Activated gamma-delta T cell treated with Interleukin-2 at 50 U/mL for 16 hours (primary cell): ENCODE measurements at places on chromosomes 16 and 17.

DNA sequence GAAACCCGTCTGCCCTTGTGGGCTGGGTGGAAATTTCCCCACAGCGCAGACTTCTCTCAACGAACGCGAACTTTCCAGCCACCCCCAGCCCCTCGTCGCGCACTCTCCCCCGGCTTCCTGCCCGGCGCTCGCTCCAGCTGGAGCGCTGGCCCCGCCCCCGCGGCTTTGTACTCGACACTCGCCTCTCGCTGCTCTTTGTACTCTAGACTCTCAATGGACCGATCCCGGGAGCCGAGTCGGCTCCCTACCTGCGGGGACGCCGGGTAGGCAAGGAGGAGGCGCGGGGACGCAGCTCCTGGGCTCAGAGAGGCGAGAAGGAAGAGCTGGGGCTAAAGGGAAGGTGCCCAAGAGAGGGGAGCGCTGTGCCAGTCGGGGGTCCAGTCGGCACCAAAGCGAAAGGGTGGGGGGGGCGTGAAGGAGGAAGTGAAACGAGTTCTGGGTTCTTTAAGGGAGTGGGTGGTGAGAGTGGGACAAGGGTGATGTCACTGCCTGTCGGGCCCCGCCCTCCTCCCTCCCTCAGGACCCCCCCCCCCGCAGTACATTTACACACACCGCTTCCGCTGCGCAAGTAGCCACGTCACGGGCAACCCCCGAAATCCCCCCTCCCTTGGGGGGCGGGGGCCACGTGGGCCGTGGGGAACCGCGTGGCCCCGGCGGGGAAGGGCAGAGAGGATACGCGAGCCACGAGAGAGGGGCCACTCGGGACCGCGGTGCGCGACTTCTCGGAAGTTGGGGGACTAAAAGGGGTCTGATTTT lies 9.7 kb downstream of the KDM6B start:
- DNase-seq: peak; percentile 86

GRCh38 chr17:76136276-76137000 lies 4.6 kb downstream of the FOXJ1 start:
- DNase-seq: no peak

- DNase-seq: no peak
Measured at GRCh38 chr17:59345476-59345875, 14.0 kb downstream of the YPEL2 start.

DNA sequence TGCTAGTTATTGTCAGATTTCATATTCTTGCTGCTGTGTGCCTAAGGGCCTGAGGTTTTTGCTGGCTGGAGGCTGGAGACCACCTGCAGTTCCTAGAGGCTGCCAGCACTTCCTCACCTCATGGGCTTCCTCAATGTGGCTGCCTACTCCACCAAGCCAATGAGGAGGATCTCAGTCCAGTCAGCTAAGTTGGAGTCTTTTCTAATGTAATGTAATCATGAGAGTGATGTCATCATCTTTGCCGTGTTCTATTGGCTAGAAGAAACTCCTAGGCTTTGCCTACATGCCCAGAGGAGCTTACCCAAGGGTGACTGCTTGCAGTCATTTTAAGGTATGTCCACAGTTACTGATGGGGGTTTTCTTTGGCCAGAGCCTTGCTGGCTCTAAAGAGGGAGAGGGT lies 53.0 kb downstream of the SOCS3 start:
- no peak for DNase-seq

DNA sequence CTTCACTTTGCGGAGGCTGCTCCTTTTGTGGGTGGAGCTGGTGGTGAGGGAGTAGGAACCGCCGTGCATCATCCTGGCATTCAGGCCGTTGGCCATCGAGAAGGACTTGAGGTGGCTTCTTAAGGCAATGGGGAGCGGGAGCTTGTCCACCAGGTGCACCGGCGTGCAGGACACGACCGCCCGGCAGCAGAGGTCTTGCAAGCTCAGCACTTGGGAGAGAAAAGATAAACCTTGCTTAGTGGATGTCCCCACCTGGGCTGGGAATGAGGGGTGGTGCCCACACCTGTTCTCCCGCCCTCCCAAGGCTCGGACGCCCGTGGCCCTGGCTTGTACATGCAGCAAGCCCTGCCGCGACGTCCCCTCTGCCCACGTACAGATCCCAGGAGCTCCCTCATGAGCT lies 9.7 kb upstream of the WDR45B start:
- no peak for DNase-seq

GRCh38 chr16:88377961-88378360 lies 4.8 kb upstream of the ZNF469 start:
- no peak for DNase-seq

- DNase-seq: peak; percentile 45
Measured at GRCh38 chr16:1378804-1379303, 27.1 kb downstream of the GNPTG start.

GRCh38 chr17:231191-231965 lies 49.9 kb upstream of the DOC2B start:
- no peak for DNase-seq

GRCh38 chr17:12983991-12984884 lies 33.6 kb downstream of the ELAC2 start:
- no peak for DNase-seq

DNA sequence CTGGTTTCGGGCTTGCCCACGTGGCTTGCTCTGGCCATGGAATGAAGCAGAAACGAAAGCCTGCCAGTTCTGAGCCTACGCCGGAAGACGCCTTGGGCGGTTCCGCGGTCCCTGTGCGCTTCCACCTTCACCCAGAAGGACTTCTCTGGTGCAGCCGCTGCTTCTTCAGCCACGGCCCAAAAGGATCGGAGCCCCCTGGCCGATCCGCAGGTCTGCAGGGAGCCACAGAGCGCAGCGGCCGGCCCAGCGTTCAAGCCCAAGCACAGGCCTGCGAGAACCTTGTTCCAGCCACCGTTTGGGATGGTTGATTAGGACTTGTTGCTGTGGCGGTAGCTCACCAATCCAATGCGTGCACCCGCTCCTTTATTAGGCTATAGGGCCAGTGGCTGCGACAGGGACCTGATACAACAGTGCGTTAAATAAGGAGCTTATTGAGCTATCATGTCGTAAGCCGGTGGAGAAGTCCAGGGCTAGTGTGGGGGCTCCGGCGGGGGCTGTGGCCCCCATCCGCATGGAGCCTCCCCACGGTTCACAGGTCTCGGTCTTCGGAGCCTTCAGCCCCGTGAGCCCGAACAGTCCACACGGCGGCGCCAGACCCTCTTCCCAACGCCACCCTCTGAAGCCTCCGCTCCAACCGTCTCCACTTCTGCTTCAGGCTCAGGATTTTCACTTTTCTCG lies 10.2 kb upstream of the MPP2 start:
- DNase-seq: peak; percentile 28

- no peak for DNase-seq
Measured at GRCh38 chr16:73056921-73057290, 9.0 kb upstream of the ZFHX3 start.

DNA sequence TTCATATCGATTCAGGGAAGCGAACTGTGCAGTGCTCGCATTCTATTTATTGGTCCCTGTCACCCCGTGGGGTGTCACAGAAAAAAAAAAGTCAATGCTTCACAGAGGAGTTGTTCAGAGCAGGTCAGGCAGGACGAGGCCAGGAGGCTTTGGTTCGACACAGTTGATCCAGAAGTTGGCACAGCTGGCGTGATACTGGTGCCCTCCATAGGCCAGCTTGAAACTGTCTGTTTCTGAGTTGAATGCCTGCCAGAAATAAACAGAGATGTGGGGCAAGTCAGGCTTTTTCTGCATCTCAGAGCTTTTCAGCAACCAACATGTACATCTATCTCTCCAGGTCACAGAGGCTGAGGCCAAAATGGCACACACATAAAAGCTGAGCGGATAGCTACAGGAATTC lies 29.1 kb downstream of the DUSP14 start:
- no peak for DNase-seq

DNA sequence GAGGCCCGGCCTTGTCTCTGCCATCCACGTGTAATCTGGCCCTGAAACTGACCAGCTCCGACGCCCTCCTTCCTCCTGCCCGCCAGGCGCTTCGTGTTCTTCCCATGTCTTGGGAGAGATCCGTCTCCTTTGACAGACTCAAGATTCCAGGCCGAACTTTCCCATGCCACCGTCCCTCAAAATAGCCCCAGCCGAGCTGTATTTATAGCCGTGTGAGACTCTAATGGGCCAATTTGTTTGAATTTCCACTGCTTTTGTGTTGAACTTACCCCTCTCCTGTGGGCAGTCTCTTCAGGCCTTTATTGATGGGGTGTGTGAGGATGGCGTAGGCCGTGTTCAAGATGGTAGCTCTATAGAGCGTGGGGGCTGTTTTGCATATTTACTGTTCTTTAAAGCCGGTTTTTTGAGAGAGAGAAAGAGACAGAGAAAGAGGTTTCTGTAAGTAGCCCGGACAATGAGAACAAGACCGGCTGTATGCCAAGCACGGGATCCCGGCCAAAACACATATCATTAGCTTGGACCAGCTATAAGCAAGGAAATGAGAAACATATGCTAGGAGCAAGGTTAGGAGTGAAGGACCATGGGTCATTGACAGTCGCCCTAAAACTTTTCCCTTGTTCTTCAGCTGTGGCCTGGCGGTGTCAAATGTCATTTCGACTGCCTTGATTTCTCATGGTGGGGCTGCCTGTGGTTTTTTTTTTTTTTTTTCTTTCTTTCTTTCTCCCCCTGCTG lies 124.5 kb upstream of the ZFHX3 start:
- DNase-seq: no peak

- no peak for DNase-seq
Measured at GRCh38 chr16:86649875-86650274, 71.5 kb downstream of the FOXL1 start.

- no peak for DNase-seq
Measured at GRCh38 chr17:49501496-49501895, 6.4 kb downstream of the NGFR start.

GRCh38 chr17:43857141-43857540 lies 10.2 kb downstream of the CD300LG start:
- no peak for DNase-seq

GRCh38 chr17:17355426-17355825 lies 52.3 kb downstream of the NT5M start:
- DNase-seq: no peak

GRCh38 chr16:85909932-85910853 lies 11.2 kb downstream of the IRF8 start:
- DNase-seq: no peak

- DNase-seq: no peak
Measured at GRCh38 chr16:85638695-85639409, 25.7 kb downstream of the GSE1 start.

DNA sequence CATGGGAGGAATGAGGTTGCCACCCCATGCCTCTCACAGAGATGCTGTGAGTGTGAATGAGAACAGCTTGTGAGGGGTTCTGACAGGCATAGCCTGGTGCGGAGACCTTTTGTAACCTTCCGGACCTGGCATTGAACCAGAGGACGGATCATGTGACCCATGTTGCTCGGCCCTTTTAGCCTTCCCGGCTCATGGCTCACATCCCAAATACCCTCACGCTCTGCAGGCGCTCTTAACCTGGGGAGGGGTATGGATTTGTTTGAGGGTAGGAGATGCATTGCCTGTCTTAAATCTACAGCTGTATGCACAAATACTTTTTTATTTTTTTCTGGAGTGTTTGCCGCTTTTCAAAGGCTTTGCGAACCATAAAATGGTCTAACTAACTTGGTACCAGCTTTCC lies 102.4 kb upstream of the CRHR1 start:
- DNase-seq: no peak

- no peak for DNase-seq
Measured at GRCh38 chr17:2852221-2852620, 56.0 kb downstream of the RAP1GAP2 start.

DNA sequence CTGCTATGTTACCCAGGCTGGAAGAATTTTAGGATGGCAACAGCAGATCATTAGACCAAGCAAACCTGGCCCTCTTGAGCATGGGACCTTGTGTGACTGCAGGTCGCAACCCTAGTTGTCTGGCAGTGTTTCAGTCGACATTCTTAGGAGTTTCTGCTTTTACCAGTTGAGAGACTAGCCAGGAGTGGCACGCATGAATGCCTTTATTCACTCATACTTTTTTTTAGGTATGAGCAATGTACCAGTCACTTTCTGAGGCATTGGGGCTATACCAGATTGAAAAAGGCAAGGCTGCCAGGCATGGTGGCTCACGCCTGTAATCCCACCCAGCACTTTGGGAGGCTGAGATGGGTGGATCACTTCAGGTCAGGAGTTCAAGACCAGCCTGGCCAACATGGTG lies 28.2 kb upstream of the HAS3 start:
- DNase-seq: no peak

GRCh38 chr16:19432429-19432828 lies 14.7 kb downstream of the TMC5 start:
- no peak for DNase-seq

DNA sequence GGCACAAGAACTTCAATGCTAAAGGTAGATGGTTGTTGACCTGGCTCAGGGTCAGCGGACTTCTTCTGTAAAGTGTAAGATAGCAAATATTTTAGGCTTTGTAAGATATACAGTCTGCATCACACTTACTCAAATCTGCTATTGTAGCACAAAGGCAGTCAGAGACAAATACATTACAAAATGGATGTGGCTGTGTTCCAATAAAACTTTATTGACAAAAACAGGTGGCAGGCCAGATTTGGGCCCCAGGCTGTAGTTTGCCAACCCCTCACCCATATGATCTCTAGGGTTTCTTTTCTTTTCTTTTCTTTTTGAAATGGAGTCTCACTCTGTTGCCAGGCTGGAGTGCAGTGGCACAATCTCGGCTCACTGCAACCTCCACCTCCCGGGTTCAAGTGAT lies 39.5 kb upstream of the TMEM132E start:
- DNase-seq: no peak

DNA sequence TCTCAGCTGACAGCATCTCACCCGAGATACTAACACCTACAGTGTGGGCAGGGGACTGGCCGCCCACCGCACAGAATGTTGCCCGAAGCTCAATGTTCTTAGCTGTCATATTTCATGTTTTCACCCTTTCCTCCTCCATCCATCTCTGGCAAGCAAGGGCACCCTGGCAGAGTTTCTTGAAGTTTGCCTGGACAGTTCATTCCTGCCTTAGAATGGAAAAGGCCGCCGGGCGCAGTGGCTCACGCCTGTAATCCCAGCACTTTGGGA lies 37.6 kb upstream of the TEX2 start:
- DNase-seq: no peak

- DNase-seq: peak; percentile 39
Measured at GRCh38 chr17:17819561-17819995, 17.2 kb downstream of the SREBF1 start.

- DNase-seq: no peak
Measured at GRCh38 chr17:55822028-55822427, 71.2 kb downstream of the PCTP start.

DNA sequence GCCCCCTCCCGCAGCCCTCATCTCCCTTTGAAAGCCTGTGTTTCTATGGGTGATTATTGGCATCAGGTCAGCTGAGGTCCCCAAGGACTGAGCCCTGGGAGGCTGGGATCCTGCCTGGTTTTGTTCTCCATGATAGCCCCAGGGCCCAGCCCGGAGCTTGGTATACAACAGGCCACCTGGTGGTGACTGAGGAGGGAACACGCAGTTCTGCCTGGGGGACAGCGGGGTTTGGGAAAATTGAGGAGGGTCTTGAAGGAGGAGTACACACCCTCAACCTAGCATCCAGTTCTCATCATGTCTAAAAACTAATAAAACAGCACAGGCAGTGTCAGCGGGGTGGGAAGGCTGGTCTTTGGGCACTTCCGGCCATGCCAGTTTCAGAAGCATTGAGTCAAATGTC lies 335.1 kb downstream of the CPPED1 start:
- DNase-seq: no peak
